Erythroblast (primary cell): ENCODE measurements at places on chromosomes 3 and 15.
A peak's percentile ranks its signal among the peaks of the same experiment; 100 is the strongest.

DNA sequence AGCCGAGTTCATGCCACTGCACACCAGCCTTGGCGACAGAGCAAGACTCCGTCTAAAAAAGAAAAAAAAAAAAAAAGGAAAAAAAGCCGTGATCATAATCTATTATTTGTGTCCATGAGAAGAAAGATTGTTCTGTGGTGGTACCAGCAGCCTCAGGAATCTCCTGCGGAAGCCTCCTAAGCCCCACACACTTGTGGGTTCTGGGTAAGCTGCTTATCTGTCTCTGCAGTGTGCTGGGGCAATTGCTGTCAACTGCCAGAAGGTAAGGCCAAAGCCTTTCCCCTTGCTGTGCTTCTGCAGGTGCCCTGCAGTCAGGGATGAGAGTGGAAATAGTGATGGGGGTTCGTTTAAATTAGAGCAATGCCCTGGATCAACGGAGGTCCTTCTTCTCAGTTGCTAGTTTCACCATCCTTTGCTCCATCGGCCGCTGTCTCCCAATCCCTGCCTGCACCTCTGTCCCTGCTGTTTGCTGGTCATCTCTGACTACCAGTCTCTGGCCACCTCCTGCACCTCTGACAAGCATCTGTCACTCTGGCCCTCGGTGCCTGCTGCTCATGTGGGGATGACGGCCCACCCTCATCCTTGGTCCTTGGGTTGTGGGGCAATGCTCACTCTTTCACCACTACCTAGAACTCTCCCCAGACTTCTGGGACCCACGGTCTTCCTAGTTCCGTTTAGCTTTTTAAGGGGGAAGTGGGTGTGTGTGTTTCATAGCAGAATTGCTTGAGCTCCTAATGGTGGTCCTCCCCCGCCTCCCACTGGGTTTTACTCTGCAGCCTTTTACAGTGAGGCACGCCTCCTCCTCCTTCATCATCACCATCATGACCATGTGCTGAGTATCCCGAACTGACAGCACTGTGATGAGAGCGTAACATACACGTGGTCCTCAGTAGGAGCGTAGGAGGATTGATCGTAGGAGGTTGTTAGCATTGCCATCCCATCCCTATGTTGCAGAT, 25.5 kb downstream of the CHRD start:
- no peak for DNase-seq

DNA sequence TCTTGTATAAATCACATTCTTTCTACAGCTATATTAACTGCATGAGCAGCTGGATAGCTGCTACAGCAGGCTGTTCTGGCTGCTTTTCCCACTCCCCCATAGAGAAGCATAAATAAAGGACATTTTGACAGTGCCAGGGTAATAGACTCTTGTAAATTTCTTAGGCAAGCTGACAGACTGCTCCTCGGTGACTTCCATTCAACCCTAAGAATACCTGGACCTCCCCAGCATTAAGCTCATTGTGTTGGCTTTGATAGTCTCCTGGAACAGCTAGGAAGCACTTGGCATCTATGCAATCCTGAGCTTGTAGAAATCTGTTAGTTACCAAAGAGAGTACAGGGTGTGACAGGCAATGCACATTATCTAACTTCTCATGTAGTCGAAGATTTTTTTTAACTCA, 475.4 kb downstream of the AGBL1 start:
- DNase-seq: no peak

DNA sequence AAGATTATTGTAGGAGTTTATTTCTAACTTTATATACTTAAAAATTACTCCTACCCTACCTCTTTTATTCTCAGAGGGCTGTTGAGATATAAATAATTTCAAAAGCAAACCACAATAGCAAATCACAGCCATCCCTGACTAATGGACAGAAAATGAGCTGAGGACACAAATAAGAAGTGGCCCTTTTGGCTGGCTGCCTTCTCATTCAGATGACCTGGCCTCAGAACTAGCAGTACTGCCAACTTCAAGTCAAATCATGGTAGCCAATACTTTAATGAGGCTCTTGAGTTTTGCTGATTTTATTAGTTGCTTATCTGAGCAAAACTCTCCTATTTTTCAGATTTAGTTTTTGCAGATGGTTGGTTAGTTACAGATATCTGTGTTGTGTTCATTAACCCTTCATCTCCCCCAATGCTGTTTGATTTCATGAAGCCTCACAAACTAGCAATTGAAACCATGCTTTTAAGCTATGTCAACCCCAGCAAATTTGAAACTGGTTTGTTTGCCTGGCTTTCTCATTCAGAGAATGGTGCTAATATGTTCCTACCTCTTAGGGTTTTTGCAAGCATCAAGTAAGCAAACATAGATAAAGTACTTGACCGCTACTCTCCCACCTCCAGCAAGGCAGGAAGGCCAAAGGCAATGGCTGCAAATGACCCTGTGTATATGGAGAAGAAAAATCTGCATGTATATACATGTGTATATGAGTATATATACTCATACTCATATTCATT, 73.4 kb upstream of the HACD2 start:
- DNase-seq: no peak

DNA sequence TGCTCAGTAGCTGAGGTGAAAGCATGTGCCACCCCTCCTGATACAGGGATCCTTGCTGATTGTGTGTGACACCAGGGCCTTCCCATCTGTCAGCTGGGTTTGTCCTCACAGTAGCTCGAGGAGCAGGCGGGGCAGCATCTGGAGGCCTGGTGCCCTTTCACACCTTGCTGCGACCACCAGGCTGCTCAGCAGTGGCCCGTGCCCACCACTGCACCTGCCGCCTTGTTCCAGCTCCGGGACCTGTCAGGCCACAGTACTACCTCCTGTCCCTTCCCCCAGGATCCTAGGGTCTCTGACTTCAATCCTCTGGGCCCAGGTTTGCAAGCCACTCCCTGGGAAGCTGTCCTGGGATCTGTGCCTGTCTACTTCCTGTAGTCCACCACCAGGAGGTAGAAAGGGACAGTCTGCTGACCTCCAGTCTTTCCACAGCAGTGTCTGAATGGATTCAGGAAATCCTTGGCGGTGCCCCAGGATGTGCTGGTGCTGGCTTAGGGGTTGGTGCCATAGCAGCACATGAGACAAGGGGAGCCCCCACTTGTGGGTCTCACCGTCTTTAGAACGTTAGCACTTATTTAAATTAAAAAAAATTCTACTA, 27.5 kb downstream of the APBA2 start:
- DNase-seq: no peak

- no peak for DNase-seq
Measured at GRCh38 chr3:43473244-43473643, 148.6 kb downstream of the ANO10 start.

GRCh38 chr3:187041362-187042307, 97.7 kb downstream of the RPL39L start:
- peak; percentile 70 for DNase-seq

GRCh38 chr3:24741506-24741905, 246.9 kb upstream of the THRB start:
- no peak for DNase-seq

DNA sequence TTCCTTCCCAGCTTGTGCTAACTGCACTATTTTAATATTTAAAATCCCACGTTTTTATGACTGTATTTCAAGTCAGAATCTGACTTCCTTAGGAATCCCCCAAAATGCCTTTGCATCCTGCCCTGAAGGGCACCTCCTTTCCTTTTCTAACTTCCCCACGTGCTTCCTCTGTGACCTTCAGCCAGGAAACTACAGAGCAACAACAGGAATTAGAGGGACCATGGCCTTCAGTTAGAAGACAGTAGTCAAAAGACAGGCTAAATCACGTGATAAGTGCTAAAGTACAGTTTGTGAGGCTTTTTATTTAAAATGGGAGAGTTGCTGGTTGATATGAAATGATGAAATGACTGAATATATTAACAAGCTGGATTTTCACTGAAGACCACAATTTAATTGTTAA, 11.8 kb upstream of the ABHD10 start:
- DNase-seq: no peak

DNA sequence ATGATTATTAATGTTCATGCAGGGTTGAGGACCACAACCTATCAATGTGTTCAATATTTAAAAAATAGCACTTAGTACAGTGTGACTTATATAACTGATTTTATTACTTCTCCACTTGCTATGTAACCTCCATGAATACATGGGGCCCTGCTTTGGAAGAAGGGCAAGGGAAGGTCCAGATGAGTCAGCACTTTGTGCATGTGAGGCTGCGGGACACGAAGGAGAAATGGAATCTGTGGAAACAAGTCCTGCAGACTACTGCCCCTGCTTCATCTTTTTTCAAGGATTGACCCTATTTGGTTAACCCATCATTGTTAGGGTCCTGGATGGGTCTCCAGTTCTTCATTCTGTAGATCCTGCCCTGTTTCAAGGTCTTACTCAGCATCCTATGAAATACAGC, 1.6 kb downstream of the NXPE3 start:
- peak; percentile 6 for DNase-seq

DNA sequence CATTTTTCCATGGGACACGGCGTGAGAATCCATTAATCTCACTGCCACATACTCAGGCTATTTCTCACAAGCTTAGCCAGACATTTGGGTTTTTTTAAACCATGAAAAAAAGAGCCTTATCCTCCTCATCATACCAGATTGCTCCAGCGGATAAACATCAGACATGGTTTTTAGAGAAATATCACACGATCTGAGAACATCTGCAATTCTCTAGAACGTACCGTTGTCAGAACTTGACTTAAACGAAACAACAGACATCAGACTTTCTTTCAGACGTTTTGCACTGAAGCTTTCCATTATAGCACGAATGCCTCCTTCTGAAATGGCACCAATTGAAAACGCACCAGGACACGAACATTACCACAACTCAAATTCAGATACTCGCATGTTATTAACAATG, 744.2 kb upstream of the CFAP20DC start:
- no peak for DNase-seq

DNA sequence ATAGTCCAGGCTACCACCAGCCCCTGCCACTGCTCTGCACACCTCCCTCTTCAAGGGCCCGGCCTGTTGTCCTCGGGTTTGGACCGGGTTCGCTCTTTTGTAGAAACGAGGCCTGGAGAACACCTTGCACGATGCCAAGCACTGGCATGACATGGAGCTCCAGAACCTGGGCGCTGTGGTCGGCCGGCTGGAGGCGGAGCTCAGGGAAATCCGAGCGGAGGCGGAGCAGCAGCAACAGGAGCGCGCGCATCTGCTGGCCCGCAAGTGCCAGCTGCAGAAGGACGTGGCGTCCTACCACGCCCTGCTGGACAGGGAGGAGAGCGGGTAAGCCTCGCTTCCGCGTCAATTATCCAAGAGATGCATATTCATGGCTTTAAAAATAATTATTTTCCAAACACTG, 72.4 kb downstream of the BFSP2 start:
- no peak for DNase-seq
